Omental fat pad (tissue), 4 donors: ENCODE measurements at places on chromosomes 12 and 14. TPM values are rescaled to one million over a fixed set of nuclear protein-coding genes. Genes with fewer than 3 reads are reported as not detected.

CD27 gene
- total RNA-seq = 0.50 TPM

USP44 gene
- total RNA-seq = 3.6 TPM

PTGER2 gene
- total RNA-seq = 6.0 TPM

SLC11A2 gene
- 52.0 TPM for total RNA-seq

ATG101 gene
- 33.6 TPM for total RNA-seq

DNA sequence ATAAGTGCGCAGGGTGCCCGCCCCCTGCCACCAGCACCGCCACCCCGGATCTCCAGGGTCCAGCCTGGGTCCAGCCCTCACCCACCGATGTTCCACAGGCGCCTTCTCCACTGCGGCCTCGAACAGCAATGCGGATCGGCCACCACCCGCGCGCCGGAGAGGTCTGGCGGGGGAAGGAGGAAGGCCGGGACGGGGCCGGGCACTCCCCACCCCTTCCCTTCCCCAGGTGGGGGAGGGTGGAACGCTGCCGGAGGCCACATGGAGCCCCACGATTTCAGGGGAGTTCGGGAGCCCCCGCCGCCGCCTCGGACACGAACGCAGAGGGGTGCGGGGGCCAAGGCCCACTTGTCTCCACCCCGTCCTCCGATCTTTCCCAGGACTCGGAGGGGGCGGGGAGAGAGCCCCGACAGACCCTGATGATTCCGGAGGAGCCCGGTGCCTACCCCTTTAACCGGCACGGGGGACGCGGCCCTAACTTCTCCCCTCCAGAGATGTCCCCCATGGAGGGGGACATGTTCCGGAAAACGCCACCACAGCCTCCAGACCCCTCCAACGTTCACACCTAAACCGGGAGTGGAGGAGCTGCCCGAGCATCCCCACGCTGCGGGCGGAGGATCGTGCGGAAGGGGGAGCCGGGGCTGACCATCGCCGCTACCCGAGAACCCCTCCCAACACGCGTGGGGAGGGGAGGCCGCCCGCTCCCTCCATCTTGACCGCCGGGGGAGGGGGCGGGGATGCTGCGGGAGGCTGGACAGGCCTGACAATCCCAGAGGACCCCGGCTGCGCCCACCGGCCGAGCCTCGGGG is 1.1 kb downstream of the ATXN2 start:
- DNase-seq = peak; percentile 49

GRCh38 chr12:72888693-72889092 is 616.5 kb downstream of the TRHDE start:
- DNase-seq = no peak

DNA sequence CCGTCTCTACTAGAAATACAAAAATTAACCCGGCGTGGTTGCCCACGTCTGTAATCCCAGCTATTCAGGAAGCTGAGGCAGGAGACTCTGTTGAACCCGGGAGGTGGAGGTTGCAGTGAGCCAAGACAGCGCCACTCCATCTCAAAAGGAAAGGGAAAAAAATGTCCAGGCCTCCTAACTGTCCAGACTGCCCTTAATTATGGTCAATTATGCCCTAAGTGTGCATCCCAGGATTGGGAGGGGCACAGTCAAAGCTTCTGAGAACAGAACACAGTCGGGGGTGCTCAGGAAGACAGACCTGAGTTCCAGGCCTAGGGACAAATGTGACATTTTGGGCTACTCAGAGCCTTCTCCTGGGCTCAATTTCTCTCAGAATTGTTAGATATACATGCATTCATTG is 31.8 kb upstream of the SMUG1 start:
- DNase-seq = no peak

- DNase-seq = no peak
Observed at GRCh38 chr14:24639905-24640304, 5.9 kb upstream of the GZMB start.
